ENCODE measurements at places on chromosomes 1 and 21.
A peak's percentile ranks its signal among the peaks of the same experiment; 100 is the strongest.

GRCh38 chr1:237205400-237206064, 163.5 kb downstream of the RYR2 start:
- no peak for DNase-seq

- no peak for DNase-seq
Measured at GRCh38 chr1:25622531-25622930, 5.9 kb downstream of the MAN1C1 start.

- DNase-seq = no peak
Measured at GRCh38 chr1:33443080-33443704, 12.3 kb upstream of the PHC2 start.

GRCh38 chr1:18820791-18821641, 38.4 kb downstream of the TAS1R2 start:
- DNase-seq = no peak

- no peak for DNase-seq
Measured at GRCh38 chr1:107692580-107693345, 272.2 kb downstream of the VAV3 start.

DNA sequence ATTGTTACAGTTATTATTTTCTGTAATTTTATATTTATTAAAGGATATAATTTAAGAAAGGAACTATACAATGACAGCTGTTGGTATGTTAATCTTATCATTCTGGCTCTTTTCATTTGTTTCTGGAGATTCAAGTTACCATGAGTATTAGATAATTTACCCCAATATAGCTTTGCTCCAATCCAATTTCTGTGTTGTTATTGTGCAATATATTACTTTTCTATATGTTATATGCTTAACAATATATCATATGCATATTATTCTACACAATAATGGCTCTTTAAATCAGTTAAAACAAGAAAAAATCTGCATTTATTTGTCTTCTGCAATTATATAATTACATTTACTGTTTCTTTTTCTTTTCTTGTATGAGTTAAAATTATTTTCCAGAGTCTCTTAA, 1650.9 kb downstream of the BRINP3 start:
- no peak for DNase-seq

- no peak for DNase-seq
Measured at GRCh38 chr1:230048322-230048721, 18.7 kb upstream of the GALNT2 start.

- DNase-seq = no peak
Measured at GRCh38 chr1:58356402-58356801, 190.1 kb downstream of the OMA1 start.

GRCh38 chr1:43463479-43463878, 9.7 kb upstream of the HYI start:
- DNase-seq = no peak

GRCh38 chr1:51222136-51222787, 13.8 kb upstream of the RNF11 start:
- no peak for DNase-seq

- no peak for DNase-seq
Measured at GRCh38 chr1:87940421-87940820, 611.7 kb downstream of the LMO4 start.

DNA sequence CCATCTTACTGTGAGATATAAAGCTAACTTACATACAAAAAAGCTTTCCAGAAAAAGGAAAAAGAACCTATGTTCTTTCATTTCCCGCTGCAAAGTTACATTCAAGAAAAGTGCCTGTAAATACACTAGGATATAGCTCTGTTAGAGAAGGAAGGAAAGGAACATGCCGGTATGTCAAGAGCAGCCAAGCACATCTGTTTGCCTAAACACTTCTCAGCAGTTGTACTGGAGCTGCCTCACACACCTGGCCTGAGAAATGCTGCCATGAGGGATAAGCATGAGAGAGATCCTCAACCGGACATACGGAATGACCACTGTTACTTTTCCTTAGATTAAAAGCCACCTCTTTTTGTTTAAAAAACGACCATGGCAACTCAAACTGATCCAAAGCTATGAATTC, 189.7 kb downstream of the RERE start:
- no peak for DNase-seq

DNA sequence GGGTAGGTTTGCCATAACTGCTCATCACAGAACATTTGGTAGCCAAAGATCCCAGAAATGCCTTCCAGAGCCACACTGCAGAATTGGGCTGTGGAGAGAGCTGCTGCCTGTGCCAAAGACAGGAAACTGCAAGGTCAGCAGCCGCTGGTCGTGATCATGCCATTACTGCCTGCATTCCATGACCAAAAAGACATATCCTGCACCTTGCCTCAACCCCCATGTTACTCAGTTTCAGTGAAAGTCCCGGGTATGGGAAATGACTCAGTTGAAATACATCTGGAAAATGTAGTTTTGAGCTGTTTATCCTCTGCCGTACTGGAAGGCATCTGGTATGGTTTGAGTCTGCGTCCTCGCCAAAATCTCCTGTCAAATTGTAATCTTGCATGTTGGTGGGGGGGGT, 161.7 kb downstream of the FCRL5 start:
- DNase-seq = peak; percentile 32

GRCh38 chr1:181061891-181062835, 26.3 kb upstream of the IER5 start:
- no peak for DNase-seq

DNA sequence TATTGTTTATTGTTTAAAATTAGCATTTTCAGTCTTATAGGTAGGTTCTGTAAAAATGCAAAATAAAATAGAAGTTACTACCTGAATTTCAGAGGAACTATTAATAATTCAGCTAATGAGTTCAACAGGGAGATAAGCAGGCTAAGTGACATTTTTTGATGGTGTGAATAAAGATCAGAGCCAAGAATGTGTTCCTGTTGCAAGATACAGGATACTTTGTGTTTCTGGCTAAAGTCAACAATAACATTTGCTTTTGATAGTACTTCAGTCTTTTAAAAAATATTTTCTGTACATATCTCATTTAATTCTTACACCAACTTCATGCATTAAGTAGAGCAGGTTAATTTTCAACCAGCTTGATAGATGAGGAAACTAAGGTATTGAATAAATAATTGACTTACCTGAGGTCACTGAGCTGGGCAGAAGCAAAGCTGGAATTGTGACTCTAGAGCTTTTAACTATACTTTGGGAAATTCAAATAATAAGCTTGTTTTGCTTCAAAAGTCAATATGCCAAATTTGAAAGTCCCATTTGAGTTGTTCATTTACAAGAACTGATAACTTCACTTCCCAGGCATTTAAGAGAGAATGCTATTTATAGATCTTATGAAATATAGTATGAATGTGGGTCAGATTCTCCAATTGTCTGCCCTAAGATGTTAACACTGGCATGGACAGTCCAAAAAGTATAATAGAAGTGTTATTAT, 6.0 kb downstream of the GORAB start:
- DNase-seq = no peak

- DNase-seq = no peak
Measured at GRCh38 chr1:247111700-247112478, 7.7 kb upstream of the ZNF669 start.

- DNase-seq = no peak
Measured at GRCh38 chr21:42475526-42476387, 20.3 kb downstream of the RSPH1 start.

DNA sequence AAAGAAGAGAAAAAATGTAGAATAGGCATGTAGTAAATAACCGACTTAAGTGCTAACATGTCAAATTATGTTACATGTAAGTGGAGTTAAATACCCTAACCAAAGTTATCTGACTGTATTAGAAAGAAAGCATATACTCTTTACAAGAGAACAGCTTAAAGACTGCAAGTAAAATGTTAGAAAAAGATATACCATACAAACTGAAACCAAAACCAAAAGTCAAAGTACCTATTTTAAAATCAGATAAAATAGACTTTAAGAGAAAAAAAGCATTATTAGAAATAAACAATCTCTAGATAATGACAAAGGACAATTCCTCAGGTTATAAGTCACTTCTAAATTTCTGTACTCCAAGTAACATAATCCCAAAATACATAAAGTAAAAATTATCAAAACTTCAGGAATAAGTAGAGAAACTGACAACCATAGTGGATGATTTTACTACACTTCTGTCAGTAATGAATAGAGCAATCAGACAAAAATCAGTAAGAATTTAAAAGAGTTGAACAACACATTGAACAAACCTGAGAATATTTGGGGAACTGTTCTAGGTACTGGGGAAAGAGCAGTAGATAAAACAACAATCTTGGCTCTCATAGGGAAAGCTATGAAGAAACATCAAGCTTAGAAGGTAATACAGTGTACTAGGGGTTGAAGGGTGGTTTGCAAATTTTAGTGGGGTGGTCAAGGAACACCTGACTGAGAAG, 127.3 kb downstream of the TBX19 start:
- DNase-seq = no peak

- no peak for DNase-seq
Measured at GRCh38 chr1:66981679-66982078, 56.9 kb downstream of the MIER1 start.

DNA sequence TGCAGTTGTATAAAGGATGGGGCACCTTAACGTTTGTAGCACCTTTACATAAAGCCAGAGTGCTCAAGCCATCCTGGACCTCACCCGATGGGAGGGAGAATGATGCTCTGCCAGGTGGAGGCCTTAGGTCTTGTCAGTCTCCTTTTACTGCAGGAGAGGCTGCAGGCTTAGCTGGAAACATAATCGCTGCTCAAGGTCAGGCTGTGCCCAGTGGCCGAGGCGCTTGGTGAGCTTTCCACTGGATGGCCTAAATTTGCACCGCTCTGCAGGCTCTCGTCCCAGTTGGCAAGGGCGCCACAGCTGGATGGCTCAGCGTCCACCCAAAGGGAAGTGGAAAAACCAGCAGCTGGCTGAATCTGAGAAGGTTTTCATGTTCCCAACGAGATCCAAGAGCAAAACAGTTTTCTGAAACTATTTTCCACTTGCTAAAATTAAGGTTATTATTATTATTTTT, 438.9 kb downstream of the CAMTA1 start:
- DNase-seq = no peak

DNA sequence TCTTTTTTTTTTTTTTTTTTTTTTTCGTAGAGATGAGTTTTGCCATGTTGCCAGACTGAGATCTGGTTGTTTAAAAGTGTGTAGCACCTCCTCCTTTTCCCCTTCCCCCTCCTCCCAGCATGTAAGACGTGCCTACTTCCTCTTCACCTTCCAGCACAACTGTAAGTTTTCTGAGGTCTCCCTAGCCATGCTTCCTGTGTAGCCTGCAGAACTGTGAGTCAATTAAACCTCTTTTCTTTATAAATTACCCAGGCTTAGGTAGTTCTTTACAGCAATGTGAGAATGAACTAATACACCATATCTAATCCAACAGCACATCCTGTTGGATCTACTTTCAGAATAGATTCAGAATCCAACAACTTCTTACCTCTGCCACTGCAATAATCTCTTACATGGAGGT, 111.1 kb downstream of the CLIC6 start:
- DNase-seq = no peak

GRCh38 chr1:24294716-24295371, 24.3 kb upstream of the GRHL3 start:
- DNase-seq = no peak

DNA sequence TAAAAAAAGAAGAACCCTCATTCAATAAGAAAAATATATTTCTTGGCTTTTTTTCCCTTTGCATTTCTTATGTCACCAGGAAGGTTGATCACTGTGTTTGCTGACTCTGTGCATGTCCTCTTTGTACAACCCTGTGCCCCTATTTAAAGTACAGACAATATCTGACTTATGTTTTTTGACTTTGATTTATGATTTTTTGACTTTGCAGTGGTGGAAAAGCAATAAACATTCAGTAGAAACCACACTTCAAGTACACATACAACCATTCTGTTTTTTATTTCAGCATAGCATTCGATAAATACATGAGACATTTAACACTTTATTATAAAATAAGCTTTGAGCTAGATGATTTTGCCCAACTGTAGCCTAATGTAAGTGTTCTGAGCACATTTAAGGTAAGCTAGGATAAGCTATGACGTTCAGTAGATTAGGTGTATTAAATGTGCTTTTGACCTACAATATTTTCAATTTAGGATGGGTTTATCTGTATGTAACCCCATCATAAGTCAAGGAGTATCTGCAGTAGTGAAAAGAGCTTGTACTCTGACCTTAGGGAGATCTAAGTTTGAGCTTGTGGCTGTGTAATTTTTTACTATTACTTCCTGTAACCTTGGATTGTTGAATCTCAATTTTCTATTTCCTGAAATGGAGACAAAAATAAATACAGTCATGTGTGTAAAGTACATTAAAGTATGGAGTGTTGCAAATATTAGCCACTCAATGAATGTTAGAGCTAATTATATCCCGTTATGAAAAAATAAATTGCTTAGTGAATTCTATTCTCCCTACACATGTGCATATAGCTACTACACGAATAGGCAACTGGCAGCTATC, 1.2 kb downstream of the RNASEL start:
- no peak for DNase-seq

- DNase-seq = no peak
Measured at GRCh38 chr1:207836591-207837347, 74.2 kb downstream of the CD34 start.

DNA sequence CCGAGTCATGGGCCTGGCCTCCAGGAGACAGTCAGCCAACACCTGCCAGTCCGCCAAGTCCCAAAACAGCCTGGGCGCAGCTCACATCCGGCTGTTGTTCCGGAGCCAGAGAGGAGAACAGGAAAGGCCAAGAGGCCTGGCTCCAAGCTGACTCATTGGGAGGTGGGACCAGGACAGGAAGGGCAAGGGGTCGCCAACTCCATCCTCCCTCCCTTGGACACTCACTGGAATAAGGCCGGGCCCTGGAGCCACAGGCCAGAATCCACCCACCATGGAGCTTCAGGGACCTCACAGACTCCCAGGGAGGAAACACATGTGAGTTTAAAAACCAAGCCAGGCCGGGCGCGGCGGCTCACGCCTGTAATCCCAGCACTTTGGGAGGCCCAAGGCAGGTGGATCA, 25.1 kb upstream of the CLIC4 start:
- DNase-seq = no peak

GRCh38 chr1:36553591-36554322, 71.0 kb upstream of the CSF3R start:
- peak; percentile 5 for DNase-seq

GRCh38 chr1:39524591-39525365, 33.3 kb downstream of the BMP8A start:
- no peak for DNase-seq

- no peak for DNase-seq
Measured at GRCh38 chr1:206785182-206785765, 13.0 kb upstream of the IL10 start.

DNA sequence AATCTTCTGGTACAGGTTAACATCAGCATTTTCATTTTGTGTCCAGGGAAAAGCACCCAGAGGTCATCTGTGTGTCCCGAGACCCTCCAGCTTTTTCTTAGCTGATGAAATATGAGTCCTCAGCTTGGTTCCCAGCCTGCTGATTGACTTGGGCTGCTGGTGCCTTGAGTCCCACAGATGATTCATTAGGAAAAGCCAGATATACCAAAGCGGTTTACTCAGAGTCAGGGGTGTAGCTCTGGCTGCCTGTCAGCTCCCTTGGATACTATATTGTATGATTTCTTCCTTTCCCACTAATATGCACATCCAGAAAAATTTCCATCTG, 43.7 kb upstream of the MAB21L3 start:
- DNase-seq = no peak

GRCh38 chr1:25927521-25928265, 21.5 kb upstream of the STMN1 start:
- no peak for DNase-seq
